ENCODE measurements at places on chromosomes 7 and 10. TPM values are rescaled to one million over a fixed set of nuclear protein-coding genes. Genes with fewer than 3 reads are reported as not detected.

OPN4 gene
- not detected for total RNA-seq

GTPBP10 gene
- 42.0 TPM for total RNA-seq

HOXA3 gene
- total RNA-seq, result not detected

GPR15LG gene
- total RNA-seq, result not detected

EEPD1 gene
- total RNA-seq, result 0.40 TPM

PTPRE gene
- 38.3 TPM for total RNA-seq

KCND2 gene
- total RNA-seq, result not detected

OR2A12 gene
- total RNA-seq, result not detected

OR2A14 gene
- total RNA-seq, result not detected

Data from activated CD8-positive, alpha-beta memory T cell treated with anti-CD3 and anti-CD28 coated beads for 36 hours (primary cell).